ENCODE measurements at places on chromosomes 11 and 22. TPM values are rescaled to one million over a fixed set of nuclear protein-coding genes. Genes with fewer than 3 reads are reported as not detected.

OR2D2 gene
- not detected for total RNA-seq

TFIP11 gene
- 67.9 TPM for total RNA-seq

GRCh38 chr22:24950272-24950902 is 2.1 kb upstream of the KIAA1671 start:
- peaks cover 9% of the 10 kb centered on the region for H3K4me1 ChIP-seq
- no peak for DNase-seq
- no peak overlapping the region for H3K27ac ChIP-seq
- no peaks in the 10 kb centered on the region for H3K36me3 ChIP-seq
- H3K27me3 ChIP-seq, result peaks cover 3% of the 10 kb centered on the region

GRCh38 chr11:2917842-2918490 is 11.3 kb downstream of the PHLDA2 start:
- H3K4me1 ChIP-seq, result no peaks in the 10 kb centered on the region
- no peak overlapping the region for H3K4me3 ChIP-seq
- H3K27ac ChIP-seq, result no peak overlapping the region
- H3K36me3 ChIP-seq, result no peaks in the 10 kb centered on the region

- H3K27ac ChIP-seq, result no peak overlapping the region
- no peaks in the 10 kb centered on the region for H3K4me1 ChIP-seq
- H3K27me3 ChIP-seq, result no peaks in the 10 kb centered on the region
- no peaks in the 10 kb centered on the region for H3K36me3 ChIP-seq
Observed at GRCh38 chr22:25374869-25375268, 155.4 kb downstream of the CRYBB2 start.
